Adipose tissue (tissue), 3 donors: ENCODE measurements at places on chromosomes 4 and X. TPM values are rescaled to one million over a fixed set of nuclear protein-coding genes. Genes with fewer than 3 reads are reported as not detected.

Gene KIT
- 0.64 TPM for polyA plus RNA-seq

Gene TLL1
- 1.9 TPM for polyA plus RNA-seq

Gene LRPAP1
- polyA plus RNA-seq: 176 TPM

Gene APOO
- polyA plus RNA-seq: 15.8 TPM
